Omental fat pad (tissue), 4 donors: ENCODE measurements at places on chromosomes 6 and 20.

GRCh38 chr20:59390437-59390836, 90.0 kb downstream of the EDN3 start:
- DNase-seq: no peak

- no peak for DNase-seq
Measured at GRCh38 chr6:10080561-10080960, 334.3 kb downstream of the TFAP2A start.

DNA sequence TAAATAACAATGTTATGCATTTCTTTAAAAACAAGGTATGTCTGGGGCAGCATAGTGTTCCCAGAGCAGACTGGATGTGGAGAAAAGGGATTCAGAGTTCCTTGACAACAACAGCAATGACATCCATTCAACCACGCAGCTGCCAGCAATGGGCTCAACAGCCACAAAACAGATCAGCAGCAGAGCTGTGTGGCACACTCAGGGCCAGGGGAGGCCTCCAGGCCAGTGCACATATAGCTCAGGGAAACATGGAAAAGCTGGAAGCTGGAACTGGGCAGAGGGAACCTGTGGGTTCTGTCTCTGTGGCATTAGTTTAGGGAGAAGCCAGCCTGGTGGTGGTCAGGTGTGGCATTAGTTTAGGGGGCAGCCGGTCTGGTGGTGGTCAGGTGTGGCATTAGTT, 148.3 kb downstream of the SMOC2 start:
- DNase-seq: no peak

DNA sequence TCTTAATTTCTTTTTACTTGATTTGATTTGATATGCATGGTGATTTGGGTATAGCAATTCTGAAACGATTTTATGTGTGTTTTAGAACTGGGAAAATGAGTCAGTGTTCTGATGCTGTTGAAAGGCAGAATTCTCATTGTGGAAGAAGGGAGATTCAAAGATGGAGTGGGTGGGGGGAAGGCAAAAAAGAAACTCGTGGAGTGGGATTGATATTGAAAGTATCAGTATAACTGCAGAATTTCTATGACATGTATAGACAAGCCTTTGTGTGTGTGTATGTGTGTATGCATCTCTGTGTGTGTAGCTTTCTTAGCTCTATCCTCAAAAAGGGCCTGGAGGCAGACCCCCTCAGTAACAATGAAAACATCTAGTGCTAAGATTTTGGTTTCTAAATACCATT, 184.3 kb upstream of the OLIG3 start:
- no peak for DNase-seq

GRCh38 chr6:63214816-63215215, 3.5 kb downstream of the FKBP1C start:
- DNase-seq: no peak

DNA sequence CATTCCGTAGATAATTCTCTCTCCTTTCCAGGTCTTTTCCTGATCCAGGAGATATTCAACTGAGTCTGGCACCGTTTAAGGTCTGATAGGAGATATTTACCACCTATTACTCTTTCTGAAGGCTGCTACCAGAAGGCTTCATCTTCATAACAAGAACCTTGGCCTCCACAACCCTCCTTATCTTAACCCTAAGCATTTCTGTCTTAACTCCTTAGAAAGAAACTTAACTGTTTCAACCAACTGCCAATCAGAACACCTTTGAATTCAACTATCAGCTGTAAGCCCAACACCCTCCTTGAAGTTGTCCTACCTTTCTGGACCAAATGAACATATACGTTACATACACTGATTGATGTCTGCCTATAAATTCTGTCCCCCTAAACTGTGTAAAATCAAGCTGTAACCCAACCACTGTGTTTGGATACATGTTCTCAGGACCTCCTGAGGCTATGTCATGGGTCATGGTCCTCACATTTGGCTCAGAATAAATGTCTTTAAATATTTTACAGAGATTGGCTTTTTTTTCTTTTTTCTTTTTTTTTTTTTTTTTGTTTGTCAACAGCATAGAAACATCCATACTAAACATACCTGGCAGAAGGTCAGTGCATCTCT, 6.6 kb upstream of the TNFAIP3 start:
- DNase-seq: no peak

DNA sequence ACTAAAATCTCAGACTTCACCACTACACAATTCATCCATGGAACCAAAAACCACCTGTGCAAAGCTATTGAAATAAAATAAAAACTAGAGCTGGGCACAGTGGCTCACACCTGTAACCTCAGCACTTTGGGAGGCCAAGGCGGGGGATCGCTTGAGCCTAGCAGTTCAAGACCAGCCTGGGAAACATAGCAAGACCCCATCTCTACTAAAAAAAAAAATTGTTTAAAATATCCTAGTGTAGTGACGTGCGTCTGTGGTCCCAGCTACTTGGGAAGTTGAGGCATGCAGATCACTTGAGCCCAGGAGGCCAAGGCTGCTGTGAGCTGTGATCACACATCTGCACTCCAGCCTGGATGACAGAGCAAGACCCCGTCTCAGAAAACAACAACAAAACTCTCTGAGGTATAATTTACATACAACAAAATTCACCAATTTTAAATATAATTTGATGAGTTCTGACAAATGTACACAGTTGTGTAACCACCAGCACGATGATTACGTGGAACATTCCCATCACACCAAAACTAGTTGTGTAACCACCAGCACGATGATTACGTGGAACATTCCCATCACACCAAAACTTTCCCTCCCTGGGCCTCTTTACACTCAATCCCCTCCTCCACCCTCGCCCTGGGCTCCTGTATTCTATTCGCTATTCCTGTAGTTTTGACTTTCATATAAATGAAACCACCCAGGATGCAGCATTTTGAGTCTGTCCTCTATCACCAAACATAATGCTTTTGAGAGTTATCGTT, 107.5 kb downstream of the TAF4 start:
- no peak for DNase-seq

- no peak for DNase-seq
Measured at GRCh38 chr20:20668639-20669038, 43.8 kb downstream of the RALGAPA2 start.

DNA sequence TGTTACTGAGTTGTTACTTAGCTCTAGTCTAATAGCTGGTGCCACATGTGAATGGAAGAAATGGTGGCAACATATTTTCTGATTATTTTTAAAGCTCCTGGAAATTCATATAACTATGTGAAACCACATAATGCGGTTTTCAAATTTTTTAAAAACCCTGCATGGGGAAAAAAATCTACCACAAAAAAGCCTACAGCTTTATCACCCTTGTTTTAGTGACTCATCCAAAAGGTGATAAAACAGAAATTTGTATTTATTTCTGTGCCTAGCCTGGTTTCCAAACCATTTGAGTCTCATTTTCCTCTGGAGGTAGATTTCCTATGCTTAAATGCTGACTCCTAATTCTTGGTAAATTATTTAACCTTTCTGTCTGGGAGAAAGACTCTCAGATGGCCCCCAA, 5.4 kb upstream of the FBXO30 start:
- DNase-seq: no peak

- no peak for DNase-seq
Measured at GRCh38 chr6:13473768-13474165, 13.6 kb downstream of the GFOD1 start.

- DNase-seq: no peak
Measured at GRCh38 chr6:21850691-21851090, 257.1 kb downstream of the SOX4 start.
